ENCODE measurements at places on chromosomes 13 and 19. TPM values are rescaled to one million over a fixed set of nuclear protein-coding genes. Genes with fewer than 3 reads are reported as not detected.

- DNase-seq: no peak
Measured at GRCh38 chr13:21872795-21873194, 201.9 kb downstream of the FGF9 start.

Gene ICAM5
- total RNA-seq: 30.4 TPM

Gene TMPRSS9
- not detected for total RNA-seq

DNA sequence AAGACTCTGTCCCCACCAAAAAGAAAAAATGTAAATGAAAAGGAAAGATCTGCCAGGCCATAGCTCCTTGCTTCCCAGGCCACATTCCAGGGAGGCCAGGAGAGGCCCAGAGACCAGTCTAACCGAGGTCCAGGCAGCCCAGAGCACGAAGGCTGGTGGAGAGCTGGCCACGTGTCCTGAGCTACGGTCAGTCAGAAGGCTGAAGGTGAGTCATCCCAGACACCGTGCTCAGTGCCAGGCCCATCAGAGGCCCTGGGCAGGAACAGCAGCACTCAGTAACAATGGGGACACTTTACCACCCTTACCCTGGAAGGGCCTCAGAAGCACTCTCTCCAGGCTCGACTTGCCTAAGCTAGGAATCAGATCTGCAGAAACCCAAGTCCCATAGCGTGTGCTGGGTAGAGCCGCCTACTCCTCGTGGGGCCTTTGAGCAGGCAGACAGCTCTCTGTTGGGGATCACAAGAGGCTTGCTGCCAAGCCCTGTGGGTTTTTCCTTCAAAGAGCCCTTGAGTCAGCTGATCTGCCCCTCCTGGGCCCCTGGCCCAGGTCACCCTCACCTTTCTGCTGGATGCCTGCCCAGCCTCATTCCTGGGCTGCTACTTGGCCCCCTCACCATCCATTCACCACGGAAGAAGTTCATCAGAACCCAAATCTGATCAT lies 11.6 kb upstream of the DNMT1 start:
- peak; percentile 33 for DNase-seq

GRCh38 chr13:46624821-46625220 lies 71.9 kb downstream of the LRCH1 start:
- no peak for DNase-seq

Gene ZNF813
- 3.2 TPM for total RNA-seq

DNA sequence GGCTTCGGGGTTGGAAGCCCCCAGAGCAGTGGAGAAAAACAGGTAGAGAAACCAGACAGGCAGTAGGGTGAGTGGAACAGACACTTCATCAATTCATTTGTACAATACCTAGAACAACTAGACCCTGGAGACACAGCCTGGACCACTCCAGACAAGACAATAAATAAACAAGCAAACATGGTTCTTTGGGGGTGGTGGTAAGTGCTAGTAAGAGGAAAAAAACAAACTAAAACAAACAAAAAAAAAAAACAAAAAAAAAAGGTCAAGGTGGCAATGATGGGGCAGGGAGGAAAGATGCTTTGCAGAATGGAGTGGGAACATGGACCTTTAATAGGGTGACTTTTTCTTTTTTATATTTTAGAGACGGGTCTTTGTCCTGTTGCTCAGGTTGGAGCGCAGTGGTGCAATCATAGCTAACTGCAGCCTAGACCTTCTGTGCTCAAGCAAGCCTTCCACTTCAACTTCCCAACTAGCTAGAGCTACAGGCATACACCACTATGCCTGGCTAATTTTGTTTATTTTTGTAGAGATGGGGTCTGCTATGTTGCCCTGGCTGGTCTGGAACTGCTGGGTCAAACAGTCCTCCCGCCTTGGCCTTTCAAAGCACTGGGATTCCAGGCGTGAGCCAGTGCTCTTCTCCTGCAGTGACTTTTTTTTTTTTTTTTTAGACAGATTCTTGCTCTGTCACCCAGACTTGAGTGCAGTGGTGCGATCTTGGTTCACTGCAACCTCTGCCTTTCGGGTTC lies 3.1 kb downstream of the JUNB start:
- no peak for DNase-seq

Gene CGB8
- total RNA-seq: 3.5 TPM

DNA sequence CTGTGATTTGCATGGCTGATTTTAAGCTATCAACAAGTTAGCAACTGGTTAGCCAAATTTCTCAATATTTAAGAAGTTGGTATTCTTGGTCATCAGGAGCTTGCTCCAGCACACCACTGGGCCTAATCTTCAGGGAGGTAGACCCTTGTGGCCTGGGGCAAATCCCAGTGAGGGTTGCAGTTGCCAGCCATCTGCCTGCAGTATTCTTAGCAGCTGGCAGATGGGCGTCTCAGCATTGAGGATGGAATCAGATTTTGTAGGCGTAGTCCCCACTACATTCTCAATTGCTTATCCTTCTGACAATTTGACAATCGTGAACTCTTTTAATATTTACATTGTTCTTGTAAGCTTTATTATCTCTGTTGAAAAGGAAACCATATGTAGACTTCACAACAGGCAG lies 1266.2 kb downstream of the SLITRK5 start:
- no peak for DNase-seq

Gene GJB6
- total RNA-seq: not detected

- no peak for DNase-seq
Measured at GRCh38 chr19:19270749-19271571, 2.1 kb downstream of the TM6SF2 start.

DNA sequence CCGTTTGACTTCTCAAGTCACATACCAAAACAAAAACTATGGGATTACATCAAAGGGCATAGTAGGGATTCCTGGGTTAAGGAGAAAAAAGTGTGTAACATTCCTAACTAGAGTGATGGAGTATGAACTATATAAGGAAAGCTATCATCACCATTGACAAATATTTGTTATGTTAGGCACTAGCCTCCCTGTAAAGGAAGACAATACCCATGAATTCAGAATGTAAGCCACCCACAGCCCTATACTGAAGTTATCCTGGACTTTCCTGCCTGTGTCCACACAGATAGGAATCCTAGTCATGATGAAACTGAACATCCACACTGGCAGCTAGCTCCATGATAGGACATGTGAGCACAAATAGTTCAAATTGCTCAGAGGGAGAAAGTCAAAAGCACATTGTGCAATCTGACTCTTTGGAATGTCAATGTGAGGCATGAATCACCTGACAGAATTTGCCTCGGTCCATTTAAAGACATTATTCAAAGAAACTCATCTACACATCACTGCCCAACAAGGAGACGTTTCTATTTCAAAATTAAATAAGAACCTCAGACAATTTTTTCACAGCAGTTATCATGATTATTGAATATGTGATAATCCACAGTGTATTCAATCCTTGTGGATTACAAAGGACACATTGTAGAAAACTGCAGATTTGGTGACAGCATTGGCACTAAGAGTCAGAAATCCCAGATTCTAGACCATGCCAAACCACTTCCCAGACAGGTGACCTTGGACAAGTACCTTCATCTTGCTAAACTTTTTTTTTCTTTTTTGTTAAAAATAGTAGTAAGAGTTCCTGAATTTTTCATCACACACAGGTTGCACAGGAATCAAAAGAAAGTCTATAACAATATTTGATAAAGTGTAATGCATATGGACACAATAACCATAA lies 529.3 kb downstream of the IRS2 start:
- peak; percentile 95 for DNase-seq

DNA sequence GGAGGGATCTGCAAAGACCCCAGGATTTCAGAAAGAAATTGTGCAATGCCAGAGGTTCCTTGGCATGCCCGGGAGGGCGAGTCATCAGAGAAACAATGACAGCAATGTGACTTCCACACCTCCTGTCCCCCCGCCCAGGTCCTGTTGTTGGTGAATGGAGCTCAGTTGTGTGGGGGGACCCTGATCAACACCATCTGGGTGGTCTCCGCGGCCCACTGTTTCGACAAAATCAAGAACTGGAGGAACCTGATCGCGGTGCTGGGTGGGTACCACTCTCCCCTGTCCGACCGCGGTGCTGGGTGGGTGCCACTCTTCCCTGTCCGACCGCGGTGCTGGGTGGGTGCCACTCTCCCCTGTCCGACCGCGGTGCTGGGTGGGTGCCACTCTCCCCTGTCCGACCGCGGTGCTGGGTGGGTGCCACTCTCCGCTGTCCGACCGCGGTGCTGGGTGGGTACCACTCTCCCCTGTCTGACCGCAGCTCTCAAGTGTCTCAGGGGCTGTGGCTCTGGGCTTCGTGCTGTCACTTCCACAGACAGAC lies 5.2 kb upstream of the F10 start:
- DNase-seq: no peak

Gene STOML3
- not detected for total RNA-seq

DNA sequence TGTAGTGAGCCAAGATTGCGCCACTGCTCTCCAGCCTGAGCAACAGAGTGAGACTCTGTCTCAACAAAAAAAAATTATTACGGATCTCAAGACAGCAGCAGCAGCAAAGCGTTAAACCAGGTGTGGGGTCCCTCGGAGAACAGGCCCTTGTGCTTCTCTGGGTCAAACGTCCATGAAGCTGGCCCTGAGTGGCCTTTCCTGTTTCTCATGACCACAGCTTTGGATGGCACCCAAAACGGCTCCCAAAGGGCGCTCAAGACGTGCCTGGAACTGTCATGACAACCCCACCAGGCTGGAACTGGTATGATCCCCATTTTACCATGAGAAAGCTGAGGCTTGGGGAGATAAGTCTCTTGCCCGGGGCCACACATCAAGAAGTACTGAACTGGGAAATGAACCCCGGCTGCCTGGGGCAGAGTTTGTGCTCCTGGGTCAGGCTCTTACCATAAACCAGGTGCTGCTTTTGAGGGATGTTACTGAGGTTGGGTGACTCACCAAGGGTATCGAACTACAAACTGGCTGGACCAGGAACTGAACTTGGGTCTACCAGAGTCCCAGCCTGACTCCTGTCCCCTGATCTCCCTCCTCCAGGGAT lies 11.6 kb upstream of the SAMD1 start:
- DNase-seq: no peak

GRCh38 chr13:55230570-55230908 lies 1910.2 kb upstream of the PRR20A start:
- DNase-seq: no peak

- DNase-seq: no peak
Measured at GRCh38 chr13:66345971-66346370, 884.2 kb downstream of the PCDH9 start.

- peak; percentile 0 for DNase-seq
Measured at GRCh38 chr13:95411428-95412040, 110.3 kb upstream of the ABCC4 start.

DNA sequence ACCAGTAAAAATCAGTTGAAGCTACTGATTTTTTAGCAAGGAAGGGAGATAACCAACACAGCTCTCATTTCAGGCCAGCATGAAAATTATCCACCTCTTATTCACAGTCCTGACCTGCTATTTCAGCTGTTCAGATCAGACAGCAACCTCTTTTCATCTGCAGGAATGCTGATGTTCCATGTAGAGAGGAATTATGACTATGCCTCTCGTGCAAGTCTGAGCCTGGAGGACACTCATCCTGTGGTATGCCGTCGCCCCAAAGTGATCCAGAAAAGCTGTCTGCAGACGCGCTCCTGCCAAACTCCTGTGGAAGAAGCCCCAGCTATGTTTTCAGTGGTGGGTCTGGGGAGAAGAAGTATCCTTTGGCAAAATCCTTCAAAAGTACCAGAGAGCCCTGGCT lies 563.5 kb upstream of the SLITRK1 start:
- peak; percentile 81 for DNase-seq

Gene URAD
- not detected for total RNA-seq

- DNase-seq: no peak
Measured at GRCh38 chr19:40348961-40349507, 539 bp downstream of the PLD3 start.

Gene LHB
- not detected for total RNA-seq

Gene C13orf42
- total RNA-seq: not detected

GRCh38 chr19:50558039-50558438 lies 10.2 kb downstream of the LRRC4B start:
- no peak for DNase-seq

GRCh38 chr13:24196593-24197197 lies 36.2 kb downstream of the SPATA13 start:
- DNase-seq: no peak

Gene SMIM44
- not detected for total RNA-seq

GRCh38 chr19:15210323-15210781 lies 9.6 kb upstream of the NOTCH3 start:
- DNase-seq: peak; percentile 38

Gene BCKDHA
- 9.2 TPM for total RNA-seq

DNA sequence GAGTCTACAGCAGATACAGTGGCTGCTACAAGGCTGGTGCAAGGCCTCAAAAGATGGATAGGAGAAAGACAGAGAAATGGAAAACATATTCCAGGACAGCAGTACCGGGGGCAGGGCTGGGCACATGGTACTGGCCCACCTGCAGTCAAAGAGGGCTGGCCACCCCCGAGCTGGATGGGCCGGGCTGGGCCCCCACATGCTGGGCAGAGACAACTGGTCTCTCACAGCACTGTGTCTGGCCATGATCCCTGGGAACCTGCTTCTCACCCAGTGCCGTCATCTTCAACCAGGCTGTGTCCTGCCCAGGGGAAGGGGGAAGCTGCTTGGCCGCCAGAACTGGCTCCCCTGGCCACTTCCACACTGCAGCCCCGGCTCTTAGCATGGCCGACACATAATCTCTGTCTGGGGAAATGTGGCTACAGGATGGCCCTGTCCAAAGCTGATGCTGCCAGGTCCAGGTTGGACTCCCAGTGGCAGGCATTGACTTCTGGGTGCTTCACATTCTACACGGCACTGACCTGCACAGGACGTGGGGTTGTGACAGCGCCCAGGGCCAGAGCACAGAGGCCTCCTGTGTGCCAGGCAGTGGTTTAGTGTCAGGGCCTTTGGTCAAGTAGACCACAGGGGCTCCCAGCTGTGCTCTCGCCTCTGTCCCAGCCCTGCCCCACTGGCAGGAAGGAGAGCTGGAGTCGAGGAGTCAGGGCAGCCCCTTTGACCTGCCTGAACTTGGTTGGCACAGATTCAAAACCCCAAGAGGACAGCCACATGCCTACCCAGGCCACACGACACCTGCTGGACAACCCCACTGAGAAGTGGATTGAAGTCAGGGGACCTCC lies 21.7 kb downstream of the PEPD start:
- no peak for DNase-seq

GRCh38 chr19:39144290-39145071 lies 18.9 kb downstream of the PAK4 start:
- peak; percentile 34 for DNase-seq

DNA sequence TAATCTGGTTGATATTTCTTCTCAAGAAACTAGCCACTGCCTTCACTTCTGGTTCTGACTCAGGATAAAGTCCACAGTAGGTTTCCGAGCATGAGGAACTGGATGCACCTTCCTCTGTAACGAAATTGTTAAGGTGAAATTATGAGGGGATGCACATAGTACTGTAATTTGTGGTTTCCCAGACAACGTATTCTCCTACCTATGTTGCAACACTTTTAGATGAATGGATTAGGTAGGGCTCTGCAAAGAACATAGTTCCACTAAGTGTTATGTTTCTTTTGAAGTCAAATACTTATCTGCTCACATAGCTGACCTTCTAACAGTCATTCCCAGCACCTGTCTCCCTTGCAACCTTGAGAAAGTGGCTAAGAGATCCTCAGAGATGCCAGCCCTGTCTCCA lies 5.7 kb upstream of the ZC3H13 start:
- no peak for DNase-seq

Measured in HFFc6 (cell line).